Stimulated activated CD4-positive, alpha-beta T cell treated with anti-CD3 and anti-CD28 coated beads, Interleukin-2, amount 100 ng/mL, for 48 hours (primary cell): ENCODE measurements at places on chromosomes 7 and 10.

- no peak for DNase-seq
These were observed 155.9 kb downstream of the CDK14 start for GRCh38 chr7:90752051-90752450.

DNA sequence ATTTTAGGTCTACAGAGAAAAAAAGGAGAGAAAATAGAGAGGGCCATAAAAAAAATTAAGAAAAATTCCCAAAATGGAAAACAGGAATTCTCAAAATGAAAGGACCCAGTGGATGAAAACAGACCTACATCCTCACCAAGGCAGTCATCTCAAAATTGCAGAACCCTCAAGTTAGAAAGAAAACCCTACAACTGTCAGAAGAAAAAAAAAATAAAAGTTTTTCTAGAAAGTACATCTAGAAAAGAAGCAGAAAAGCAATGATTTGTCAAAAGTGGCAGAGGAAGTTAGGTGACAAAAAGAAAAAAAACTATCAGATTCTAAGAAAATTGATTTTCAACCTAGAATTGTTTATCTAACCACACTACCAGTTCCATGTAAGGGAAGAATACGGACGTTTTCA lies 167.6 kb upstream of the LRGUK start:
- no peak for DNase-seq

- no peak for DNase-seq
These were observed 152.2 kb upstream of the PDE1C start for GRCh38 chr7:32222251-32222900.

DNA sequence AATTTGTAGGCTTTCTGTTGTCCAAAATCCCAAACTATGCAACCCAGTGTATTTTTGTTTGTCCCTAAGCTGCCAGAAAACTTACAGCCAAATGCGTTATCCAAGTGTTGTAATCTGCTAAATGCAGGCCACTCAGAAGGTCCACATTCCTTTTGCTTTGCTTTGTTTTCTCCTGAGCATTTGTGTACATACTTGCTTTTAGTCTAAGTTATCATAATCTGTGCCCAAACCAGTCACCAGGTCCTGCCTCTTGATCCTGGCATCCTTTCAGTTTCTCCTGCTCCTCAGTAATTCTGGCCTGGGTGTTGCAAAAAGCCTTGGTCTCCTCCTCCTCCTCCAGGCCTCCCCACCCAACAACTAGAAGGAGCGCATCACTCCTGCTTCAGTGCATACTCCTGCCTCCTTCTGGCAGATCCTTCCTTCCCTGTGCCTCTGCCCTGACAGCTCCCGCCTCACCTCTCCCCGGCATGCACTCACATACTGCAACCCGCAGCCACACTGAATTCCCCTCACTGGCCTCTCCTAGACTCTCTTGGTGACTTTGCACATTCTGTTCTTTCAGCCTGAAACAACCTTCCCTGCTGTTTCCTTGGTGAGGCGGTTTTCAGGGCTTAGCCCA lies 2.3 kb downstream of the DENND2A start:
- no peak for DNase-seq

- no peak for DNase-seq
These were observed 6.3 kb upstream of the CTBP2 start for GRCh38 chr10:125166658-125167057.

DNA sequence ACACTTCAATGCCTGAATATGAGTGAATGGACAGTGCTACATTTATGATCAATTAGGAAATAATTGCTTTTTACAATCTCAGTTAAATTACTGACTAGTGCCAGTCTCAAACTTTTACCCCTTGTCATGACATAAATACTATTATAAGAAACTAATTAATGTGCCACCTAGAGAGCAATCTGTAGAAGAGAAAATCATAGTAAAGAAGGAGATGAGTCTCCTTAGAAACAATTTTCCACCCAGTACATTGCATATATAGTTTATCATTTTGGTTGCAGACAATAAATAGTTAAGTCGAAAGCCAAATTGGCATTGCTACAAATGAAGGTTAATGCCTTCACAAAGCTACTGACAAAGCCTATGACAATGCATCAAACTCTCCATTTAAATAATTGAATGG lies 68.6 kb downstream of the SLC13A1 start:
- DNase-seq = no peak

GRCh38 chr7:87474533-87475358 lies 734 bp downstream of the ABCB4 start:
- no peak for DNase-seq

DNA sequence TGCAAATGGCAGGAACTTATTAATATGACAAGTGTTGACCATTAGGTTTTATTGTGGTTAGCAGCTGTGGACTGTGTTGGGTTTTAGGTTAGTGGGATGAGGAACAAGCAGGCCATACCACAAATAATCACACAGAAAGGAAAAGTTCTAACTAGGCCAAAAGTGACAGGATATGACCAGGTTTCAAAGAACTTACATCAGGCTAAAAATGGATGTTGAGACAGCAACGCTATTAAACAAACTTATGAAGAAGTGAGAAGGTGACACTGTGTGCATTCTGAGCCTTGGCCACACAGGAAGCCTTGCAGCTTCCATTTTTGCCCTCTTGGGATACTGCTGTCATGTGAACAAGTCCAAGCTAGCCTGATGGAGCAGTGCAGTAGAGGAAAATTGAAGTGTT lies 568.8 kb downstream of the HTR7 start:
- no peak for DNase-seq

DNA sequence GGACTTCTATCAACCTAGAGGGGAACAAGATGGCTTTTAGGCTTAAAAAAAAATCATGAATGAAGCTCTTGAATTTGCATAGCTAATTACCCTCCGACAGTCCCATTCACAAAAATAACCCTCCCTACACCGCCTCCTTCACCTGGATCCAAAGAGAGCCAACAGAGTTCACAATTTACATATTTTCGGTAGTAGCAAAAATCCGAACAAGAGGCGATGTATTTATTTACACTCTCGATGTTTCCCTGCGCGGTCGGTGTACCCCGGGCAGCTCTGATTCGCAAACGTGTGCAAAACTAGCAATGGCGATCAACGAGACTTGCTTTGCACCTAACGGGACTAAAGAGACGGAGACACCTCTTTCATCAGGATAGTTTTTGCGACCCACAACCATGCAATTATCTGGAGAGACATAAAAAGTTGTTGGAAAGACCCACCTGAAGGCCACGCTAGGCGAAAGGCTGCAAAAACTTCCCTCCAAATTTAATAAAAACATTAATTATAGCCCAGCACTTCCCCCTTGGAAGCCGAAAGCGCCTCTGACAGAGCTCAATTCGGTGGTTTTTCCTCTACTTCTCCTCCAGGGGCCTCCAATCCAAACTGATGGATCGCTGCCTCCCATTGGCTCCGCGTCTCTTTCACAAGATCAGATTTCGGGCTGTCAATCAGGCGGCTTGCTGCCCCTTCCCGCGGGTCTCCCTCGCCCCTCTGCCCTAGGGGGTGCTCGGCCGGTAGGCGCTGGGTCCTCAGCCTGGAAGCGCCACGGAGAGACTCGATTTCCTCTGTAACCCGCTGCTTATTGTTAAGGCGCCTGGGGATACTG lies at the start of gene ETV1:
ETV1 (minus strand) TSS at position 541 of the 823 bp plus-strand sequence. CDS start 614 bp downstream, outside the sequence.
- DNase-seq = no peak
